Tibial nerve (tissue), 4 donors: ENCODE measurements at places on chromosomes 1 and 21. TPM values are rescaled to one million over a fixed set of nuclear protein-coding genes. Genes with fewer than 3 reads are reported as not detected.

OR2T2 gene
- not detected for total RNA-seq

CDC42BPA gene
- 47.0 TPM for total RNA-seq

CYP4Z1 gene
- 10.0 TPM for total RNA-seq

RHBDL2 gene
- not detected for total RNA-seq

- no peak for DNase-seq
Measured at GRCh38 chr1:43913666-43914360, 19.8 kb upstream of the ARTN start.

GRCh38 chr1:199067483-199067882, 428.6 kb downstream of the PTPRC start:
- DNase-seq = no peak

- DNase-seq = no peak
Measured at GRCh38 chr1:6864166-6864565, 78.9 kb downstream of the CAMTA1 start.

- DNase-seq = no peak
Measured at GRCh38 chr1:161214369-161214768, 726 bp upstream of the FCER1G start.

- peak; percentile 94 for DNase-seq
Measured at GRCh38 chr1:62436039-62436465, 797 bp upstream of the USP1 start.

DNA sequence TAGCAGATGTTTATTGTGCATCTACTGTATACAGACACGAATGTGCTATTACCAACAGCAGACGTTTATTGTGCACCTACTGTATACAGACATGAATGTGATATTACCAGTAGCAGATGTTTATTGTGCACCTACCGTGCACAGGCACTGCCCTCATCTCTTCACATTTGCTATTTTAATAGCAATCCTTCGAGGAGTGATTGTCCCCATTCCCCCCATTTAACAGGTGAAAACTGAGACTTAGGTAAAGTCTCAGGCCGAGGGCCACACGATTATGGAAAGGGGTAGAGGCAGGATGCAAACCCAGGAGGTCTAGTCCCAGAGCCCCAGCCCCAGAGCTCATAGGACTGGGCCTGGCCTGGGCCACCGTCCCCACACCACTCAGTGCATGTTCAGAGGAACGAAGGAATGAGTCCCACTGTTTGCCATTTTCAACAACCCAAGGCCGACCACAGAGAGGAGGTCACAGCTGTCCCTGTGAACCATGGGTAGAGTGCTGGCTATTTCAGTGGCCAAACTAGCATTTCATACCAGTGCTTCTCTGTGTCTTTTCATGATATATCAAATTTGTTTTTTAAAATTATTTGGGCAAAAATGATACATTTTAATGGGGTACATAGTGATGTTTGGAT, 114.4 kb upstream of the TMEM51 start:
- DNase-seq = no peak

DNA sequence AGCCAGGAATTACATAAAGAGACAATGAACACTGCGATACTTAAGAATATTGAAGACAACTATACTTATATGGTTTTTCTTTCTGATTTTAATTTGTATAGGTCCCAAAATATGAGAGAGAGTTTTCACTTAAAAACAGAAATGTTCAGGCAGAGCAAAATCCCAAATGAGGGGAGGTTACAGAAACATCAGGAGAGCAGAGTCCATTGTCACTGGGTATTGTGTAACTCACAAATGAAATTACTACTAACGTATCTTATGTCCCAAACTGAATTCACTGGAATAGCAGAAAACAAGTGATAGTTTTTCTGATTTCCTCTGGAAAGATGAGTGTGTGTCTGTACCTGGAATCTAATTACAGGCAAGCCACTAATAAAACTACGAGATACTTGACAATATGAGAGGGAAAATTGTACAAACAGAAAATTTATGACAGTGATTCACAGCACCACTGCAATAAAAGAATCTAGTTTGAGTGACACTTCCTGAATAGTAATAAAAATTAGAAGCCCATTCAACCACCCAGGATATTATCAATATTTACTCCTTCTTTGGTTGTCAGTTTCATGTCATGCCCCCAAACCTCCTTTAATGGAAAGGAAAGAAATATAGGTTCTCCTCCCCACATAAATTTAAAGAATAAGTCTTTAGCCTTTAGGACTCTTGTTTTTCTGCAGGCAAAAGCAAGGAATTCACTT, 522.6 kb downstream of the ADGRL2 start:
- DNase-seq = no peak

DNA sequence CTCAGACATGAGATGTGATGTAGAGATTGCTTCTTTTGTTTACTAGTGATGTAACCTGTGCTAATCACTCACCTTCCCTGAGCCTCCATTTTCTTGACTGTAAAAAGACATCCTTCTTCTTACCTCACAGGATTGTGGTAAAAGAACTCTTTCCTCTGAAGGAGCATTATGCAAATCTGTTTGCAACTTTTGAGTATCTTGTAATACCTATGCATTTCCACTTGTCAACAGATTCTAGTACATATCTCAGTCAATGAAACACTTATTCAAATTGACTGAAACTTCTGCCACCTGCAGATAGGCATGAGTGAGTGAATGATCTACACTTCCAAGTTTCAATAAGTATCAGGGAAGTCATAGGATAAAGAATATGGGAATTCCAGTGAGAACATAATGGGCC, 174.7 kb downstream of the HHIPL2 start:
- no peak for DNase-seq

GRCh38 chr1:16605532-16606505, 7.5 kb downstream of the NBPF1 start:
- no peak for DNase-seq
